Hippocampal formation (tissue), 2 donors: ENCODE measurements at places on chromosomes 7 and 10.

DNA sequence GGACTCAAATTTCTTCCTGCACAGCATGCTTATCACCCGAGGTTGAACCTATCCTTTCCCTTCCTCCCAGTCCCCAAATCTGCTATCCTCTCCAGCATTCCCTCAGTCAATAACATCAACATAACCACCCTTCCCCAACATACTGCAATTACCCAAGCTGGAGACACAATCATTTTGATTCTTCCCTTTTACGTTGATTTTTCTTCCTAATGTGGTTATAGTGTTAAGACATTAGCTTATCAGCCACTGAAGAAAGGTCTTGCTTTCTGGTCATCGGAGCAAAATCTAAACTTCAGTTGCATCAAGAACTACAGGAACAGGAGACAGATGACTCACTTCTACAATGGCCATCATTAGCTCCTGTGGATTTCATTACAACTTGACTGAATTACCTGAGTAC is 3.5 kb upstream of the HBP1 start:
- DNase-seq, result no peak

- no peak for DNase-seq
Measured at GRCh38 chr7:78873117-78873516, 580.4 kb downstream of the MAGI2 start.

DNA sequence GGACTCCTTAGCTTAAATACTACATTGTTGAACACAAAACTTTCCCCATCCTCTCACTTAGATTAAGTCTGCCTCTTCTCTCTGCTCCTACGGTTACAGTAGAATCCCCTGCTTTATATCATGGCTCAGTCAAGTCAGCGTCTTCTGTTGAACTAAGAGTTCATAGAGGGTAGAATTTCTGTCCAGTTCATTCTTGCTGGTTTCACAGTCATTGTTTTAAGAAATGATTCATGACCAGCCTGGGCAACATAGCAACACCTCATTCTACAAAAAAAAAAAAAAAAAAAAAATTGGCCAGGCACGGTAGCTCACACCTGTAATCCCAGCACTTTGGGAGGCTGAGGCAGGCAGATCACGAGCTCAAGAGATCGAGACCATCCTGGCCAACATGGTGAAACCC is 3.7 kb upstream of the ZFYVE27 start:
- DNase-seq, result no peak

GRCh38 chr7:116518961-116519360 is 5.9 kb upstream of the CAV1 start:
- no peak for DNase-seq

DNA sequence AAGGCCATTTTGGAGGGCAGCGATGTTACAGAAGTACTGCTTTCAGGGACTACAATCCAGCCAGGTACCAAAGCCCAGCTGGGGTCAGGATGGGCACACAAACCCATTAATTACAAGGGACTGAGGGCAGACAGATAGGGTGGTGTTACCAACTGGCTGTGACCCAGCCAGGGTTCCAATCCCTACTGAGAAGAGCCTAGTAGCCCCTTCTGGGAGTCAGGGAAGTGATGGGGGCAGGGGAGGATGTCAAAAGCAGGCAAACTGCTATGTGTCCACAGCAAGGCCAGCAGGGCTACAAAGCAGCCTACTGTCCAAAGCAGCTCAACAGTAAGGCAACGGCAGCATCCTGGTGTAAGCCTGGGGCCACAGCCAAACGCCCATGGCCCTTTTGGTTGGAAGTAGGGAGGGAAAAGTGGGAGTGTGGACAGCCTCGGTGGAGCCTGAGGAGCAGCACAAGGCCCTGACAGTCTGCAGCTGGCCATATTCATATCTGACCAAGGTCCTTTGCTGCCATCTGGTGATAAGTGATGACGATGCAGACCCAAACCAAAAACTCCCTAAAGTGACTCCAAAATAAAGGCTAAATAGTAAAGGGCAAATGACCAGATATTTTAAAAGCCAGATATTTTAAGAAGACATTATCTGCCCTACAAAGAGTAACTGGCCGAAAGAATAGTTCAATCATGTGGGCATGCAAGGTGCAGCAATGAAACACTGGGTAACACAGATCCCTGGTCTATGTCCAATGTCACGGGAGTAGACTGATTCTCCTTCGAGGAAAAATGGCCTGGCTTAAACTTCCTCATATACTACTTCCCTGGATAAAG is 56.9 kb downstream of the XPNPEP1 start:
- DNase-seq, result no peak

GRCh38 chr7:33841031-33841430 is 64.3 kb upstream of the BMPER start:
- no peak for DNase-seq

DNA sequence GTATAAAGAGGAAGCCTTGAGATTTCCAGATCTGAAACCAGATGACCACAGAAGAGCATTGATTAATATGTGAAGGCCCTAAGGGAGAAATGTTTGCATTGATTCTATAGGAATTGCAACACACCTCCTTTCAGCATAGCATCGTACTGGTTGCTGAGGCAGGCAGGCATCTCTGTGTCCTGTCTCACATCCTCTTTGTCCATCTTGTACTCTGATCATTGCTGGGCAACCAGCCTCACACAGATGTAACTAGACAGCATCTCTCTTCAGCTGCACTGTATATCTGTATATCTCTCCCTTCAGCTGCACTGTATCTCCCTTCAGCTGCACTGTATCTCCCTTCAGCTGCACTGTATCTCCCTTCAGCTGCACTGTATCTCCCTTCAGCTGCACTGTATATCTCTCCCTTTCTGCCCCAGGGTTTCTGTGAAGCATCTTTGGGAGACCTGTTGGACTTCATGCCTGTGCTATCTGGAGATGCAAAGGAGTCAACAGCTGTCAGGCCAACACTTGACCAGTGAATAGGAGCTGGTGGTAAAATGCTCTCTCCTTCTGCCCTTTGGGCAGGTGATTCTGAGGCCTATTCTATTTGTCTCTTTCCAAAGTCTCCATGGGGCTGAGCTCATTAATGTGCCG is 40.3 kb downstream of the TMEM178B start:
- no peak for DNase-seq

- peak; percentile 86 for DNase-seq
Measured at GRCh38 chr7:90244909-90245851, at the start of gene CFAP69. TSS of gene CFAP69 (plus strand) at chr7:90245174. CDS start at chr7:90245425, 251 bp downstream.

GRCh38 chr10:5413012-5413938 is 918 bp downstream of the NET1 start:
- DNase-seq, result no peak

GRCh38 chr10:51231754-51232153 is 157.5 kb downstream of the PRKG1 start:
- no peak for DNase-seq

DNA sequence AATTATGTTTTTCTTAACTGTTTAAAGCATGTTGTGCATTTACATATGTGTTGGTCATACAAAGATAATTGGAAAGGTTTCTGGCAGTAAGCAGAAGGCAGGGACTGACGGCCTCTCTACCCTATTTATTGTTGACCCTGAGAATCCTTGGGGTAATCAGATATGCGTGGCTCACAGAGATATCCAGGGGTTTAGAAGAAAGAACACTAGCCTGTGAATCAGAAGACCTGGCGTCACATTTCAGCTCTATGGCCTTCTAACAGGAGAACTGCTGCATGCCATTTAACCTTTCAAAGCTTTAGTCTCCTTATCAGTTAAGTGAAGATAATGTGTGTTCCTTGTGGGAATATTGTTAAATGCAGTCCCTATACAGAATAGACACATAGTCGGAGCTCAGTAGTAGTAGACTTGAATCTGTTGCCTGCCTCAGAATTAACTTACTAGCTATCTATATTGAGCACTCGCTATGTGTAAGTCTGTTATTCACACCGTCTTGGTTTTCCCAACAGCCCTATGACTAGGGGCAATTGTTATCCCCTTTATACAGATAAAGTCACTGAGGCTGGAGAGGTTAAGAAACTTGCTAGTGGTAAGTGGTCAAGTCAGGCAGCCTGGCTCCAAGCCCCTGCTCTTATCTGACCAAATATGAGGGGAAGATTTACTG is 129.6 kb upstream of the ANKRD1 start:
- no peak for DNase-seq

DNA sequence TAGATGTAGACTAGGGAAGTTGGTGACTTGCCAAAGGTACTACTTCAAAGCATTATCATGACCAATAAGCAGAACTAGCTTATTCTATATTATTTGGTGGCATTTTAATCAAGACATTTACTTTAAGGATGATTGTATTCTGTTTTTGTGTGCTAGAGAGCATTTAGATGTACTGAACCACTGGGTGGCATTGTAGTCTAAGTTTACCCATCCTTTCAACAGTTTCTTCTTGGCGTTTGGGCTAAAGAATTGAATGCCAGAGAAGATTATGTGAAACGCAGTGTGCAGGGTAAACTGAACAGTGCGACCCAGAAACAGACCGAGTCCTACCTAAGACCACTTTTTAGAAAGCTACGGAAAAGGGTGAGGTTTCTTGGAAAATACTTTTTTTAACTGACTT is 26.8 kb downstream of the PRPF18 start:
- DNase-seq, result peak; percentile 86

GRCh38 chr7:99314504-99314903 is 11.2 kb upstream of the ARPC1A start:
- no peak for DNase-seq

- DNase-seq, result no peak
Measured at GRCh38 chr7:22985436-22985835, 28.5 kb downstream of the HYCC1 start.

GRCh38 chr10:25888627-25889026 is 45.4 kb upstream of the MYO3A start:
- DNase-seq, result no peak

- DNase-seq, result no peak
Measured at GRCh38 chr10:114319406-114320248, 80.6 kb downstream of the VWA2 start.

GRCh38 chr7:1970895-1971294 is 261.9 kb downstream of the MAD1L1 start:
- DNase-seq, result no peak

GRCh38 chr10:122419876-122420623 is 34.4 kb upstream of the ARMS2 start:
- DNase-seq, result no peak

GRCh38 chr10:132908621-132909295 is 33.6 kb downstream of the CFAP46 start:
- DNase-seq, result no peak

GRCh38 chr10:65294329-65294728 is 1631.5 kb upstream of the LRRTM3 start:
- no peak for DNase-seq

DNA sequence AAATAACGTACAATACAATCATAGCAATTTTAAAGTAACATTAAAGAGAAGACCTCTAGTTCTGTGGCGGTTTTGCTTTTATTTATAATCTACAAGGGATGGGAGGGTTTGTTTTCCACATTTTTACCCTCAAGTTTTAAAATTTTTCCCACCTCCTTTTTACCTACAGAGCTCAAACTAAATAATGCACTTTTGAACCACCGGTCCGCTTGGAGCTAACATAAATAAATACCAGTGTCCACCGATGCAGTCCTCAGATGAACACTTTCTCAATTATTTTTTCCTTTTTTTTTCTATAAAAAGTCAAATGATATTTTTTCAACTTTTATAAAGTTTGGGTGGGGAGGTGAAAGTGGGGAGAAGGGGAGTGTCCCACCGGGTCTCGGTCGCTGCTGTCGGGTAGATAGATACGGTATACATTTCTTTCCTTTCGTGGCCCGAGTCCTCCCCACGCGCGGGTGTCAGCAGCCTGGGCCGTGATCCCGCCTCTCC is 3.3 kb downstream of the ZNF503 start:
- DNase-seq, result no peak

DNA sequence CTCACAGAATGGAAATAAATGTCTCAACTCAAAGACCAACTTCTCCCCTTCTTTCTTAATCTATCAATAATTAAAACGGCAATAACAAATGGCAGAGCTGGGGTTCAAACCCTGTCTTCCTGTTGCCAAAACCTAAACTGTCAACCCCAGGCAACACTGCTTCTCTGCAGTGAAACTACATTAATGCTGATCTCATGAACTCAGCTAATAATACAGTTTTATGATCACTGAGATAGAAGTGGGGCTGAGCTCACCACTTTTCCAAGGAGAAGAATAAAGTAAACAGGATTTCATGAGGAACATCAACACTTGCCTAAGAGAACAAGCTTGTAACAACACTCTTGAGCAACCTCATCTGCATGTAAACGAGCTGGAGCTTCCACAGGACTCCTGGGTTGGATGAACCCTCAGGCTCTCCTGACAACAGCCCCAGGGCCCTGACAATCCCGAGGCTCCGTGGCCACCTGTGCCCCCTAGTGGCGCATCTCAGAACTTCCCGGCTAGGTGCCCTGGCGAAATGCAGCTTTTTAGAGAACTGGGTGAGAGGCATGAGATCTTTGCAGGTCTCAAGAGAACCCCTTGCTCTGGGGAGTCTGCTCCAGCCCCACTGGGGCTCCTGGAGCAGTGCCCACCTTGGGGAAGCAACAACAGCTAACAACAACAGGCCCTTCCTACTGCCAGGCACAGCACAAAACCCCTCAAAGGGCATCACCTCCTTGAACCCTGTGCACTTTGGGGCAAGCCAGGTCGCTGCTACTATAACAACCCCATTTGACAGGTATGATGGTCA is 169.3 kb downstream of the SH3PXD2A start:
- DNase-seq, result peak; percentile 61

- DNase-seq, result no peak
Measured at GRCh38 chr10:59227136-59227673, 50.8 kb downstream of the PHYHIPL start.

- no peak for DNase-seq
Measured at GRCh38 chr10:43458227-43458626, 21.3 kb downstream of the ZNF487 start.

GRCh38 chr10:19417740-19418139 is 369.1 kb downstream of the MALRD1 start:
- no peak for DNase-seq

DNA sequence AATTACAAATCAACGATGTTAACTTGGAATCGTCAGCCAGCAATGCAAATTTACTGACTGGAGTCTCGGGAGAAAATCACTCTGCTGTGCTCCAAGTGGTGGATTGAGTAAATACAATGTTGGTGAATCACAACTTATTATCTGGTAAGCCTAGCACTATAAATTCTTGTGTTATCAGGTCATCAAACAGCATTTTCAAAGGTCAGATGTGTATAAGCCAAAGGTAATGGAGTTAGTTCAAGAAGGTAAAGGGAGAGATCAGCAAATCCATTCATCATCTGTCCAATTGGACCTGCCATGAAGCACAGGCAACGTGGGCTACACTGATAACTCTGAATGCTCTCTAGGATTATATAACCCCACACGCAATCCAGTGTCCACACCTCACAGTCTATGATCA is 13.9 kb downstream of the CUBN start:
- DNase-seq, result no peak

GRCh38 chr10:78556705-78557432 is 511.9 kb upstream of the ZMIZ1 start:
- no peak for DNase-seq

- DNase-seq, result no peak
Measured at GRCh38 chr7:6536262-6537260, 14.7 kb downstream of the GRID2IP start.

- no peak for DNase-seq
Measured at GRCh38 chr7:128959296-128959695, 21.6 kb downstream of the IRF5 start.
